ENCODE measurements at places on chromosomes 16 and 17.

DNA sequence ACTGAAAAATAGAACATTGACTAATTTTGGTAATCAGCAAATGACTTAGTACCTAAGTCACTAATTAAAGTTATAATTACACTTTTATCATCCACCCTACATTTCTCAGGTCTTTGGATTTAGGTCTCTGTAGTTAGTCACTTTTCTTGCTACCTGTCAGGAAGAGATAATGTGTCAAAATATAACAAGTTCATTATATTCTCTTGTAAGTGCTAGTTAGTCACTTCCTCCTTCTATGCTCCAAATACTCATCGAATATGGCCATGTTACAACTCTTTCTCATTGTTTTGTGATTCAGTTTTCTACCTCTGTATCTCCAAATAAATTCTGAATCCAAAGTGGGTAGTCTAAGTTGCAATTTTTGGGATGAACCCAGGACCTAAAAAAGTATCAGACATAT lies 163.5 kb upstream of the KIF2B start:
- DNase-seq, result no peak

- DNase-seq, result peak; percentile 81
Observed at GRCh38 chr16:84970447-84971127, 40.7 kb downstream of the ZDHHC7 start.

DNA sequence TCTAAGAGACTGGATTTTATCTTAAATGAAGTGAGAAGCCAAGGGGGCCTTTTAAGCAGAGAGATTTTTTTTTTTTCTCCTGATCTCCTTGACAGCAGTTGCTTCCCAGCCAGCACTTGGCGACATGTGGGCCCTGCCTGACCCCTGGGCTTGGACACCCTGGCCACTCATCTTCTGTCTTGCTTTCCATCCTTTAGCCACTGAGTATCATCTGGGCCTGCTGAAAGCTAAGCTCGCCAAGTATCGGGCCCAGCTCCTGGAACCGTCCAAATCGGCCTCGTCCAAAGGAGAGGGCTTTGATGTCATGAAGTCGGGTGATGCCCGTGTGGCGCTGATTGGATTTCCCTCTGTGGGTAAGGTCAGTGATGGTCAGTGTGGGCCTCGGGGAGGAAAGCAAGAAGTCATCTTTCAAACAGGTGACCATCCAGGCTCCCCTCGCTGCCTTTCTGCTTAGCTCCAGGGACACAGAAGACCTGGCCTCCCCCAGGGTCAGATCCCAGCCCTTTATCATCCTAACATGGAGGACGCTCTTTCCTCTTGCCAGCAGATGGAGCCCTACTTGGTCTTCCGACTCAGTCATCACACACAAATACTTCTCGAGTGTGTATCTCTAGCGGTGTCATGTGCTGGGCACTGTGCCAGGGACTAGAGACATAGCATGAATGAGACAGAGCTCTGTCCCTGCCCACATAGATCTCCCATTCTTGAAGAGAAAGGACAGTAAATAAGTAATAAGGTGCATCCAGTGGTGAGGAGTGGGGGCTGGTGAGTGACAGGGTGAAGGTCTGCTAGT lies 6.1 kb downstream of the DRG2 start:
- no peak for DNase-seq

DNA sequence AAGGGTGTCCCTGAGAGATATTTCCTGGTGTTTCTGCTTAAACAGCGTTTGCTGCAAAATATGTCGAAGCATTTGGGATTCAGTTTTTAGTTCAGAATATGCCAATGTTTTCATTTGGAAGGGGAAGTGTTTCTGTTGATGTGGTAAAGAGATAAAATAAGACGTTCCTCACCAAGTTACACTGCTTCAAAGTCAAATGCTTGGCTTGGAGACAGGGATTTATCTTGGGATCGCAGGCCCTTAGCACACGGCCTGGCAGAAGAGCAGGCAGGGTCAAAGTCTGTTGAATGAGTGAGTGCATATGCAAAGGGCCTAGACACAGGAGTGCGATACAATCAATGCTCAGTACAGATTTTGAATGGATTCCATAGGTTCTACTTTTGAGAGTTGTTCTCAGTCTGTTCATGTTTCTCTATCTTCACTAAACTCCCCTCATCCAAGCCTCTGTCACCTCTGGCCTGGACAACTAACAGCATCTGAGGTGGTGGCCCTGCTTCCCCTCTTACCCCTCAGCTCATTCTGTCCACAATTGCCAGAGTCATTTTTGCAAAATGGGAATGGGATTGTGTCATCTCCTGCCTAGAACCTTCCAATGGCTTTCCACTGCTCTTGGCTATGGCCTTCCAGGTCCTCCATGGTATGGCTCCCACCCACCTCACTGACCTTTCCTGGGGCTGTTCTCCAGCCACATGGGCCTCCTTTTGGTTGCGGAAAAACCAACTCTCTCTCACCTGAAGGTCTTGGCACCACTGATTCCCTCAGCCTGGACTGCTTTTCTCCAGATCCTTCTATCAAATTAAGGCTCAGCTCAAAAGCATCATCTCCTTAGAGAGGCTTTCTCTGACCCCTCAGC lies 3.2 kb downstream of the DEXI start:
- DNase-seq, result no peak

DNA sequence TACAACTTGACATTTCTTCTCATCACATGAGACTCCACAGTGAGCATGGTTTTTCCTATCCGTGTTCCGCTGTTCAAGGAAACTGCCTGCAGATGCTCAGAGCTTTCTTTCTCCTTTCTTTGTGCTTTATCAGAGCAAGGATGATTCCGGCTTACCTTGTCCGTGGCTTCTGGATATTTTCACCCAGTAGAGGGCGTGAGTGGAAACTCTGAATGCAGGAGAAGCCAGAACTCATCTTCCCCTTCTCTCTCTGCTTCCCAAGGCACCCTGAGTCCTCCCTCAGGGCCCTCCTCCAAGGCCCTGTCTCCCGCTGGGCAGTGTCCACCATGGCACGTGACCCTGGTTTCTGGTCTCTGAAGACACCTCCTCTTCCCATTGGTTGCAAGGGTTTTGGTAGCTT lies 721.1 kb upstream of the RBFOX1 start:
- no peak for DNase-seq

DNA sequence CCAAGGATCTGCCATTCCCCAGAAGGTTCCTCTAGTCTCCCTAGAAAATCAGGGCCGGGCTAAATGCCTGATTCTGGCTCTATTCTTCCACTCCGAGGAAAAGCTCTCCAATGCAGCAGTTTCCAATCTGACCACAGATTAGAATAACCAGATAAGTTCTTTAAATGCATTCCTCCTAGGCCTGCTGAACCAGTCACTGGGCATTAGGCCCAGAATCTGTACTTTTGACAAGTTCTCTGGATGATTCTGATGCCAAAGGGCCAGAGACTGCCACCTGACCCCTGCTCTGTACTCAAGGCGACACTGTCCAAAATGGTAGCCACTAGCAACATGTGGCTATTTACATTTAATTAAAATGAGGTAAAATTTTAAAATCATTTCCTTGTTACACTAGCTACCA lies 22.3 kb downstream of the MAP3K14 start:
- DNase-seq, result no peak

DNA sequence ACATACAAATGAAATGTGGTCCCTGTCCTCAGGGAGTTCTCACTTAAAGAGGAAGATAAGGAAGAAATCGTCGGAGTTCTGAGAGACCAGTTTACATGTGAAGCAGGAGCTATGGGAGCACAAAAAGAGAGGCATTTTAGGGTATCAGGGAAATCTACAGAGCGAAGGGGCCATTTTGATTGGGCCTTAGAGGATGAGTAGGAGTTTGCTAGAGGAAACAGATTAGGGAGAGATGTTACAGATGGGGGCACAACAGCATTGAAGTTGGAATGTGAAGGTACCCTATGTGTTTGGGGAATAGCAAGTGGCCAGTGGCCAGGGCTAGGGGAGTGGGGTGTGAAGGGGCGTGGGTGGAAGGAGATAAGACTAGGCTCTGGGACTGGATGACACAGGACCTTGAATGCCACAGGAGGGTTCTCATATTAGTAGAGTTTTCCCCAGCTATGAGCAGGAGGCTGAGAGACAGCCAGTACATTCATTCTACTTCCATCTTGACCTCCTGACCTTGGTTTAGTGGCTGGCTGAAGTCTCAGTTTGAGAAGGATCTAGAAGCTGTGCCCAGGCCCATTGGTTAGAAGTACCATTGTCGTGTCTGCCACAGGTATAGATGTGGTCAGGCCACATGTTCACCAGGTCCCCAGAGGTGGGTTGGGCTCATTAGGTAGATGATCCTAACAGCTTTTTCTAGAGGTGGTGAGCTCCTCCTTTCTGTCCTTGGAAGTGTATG lies 34.8 kb downstream of the CPNE2 start:
- DNase-seq, result no peak

GRCh38 chr17:39962642-39963220 lies at the start of gene GSDMA:
TSS of gene GSDMA (plus strand) at chr17:39963004. CDS start at chr17:39965688, 2,684 bp downstream.
- no peak for DNase-seq

DNA sequence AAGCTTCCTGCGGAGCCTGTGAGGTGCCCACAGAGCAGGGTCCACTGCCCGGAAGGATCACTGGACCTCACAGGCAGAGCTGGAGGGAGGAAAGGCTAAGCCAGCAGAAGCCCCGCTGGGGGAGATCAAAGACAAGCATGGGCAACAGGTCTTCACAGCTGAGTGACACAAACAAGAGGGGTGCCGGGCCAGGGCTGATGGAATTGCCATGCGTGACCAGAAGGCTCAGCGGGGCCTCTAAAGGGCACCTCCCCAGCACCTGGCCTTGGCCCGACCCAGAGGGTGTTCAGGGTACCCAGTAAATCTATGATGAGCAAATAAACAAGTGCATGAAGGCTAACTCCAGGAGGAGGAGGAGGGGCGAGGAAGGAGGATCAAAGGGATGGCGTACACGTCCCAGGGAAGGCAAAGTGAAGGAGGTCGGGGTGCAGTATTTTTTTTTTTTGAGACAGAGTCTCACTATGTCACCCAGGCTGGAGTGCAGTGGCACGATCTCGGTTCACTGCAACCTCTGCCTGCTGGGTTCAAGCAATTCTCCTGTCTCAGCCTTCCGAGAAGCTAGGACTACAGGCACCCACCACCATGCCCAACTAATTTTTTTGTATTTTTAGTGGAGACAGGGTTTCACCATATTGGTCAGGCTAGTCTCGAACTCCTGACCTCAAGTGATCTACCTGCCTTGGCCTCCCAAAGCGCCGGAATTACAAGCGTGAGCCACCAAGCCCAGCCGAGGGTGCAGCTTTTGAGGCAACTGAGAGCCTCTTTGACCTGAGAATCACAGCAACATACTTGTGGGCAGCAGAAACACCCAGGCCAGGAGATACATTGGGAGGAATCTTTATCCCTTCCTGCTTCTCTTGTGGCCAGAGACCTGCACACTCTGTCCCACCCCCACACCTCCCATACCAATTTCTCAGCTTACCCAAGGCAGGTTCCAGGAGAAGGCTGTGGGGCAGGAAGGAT lies 16.1 kb upstream of the EXOC7 start:
- no peak for DNase-seq

DNA sequence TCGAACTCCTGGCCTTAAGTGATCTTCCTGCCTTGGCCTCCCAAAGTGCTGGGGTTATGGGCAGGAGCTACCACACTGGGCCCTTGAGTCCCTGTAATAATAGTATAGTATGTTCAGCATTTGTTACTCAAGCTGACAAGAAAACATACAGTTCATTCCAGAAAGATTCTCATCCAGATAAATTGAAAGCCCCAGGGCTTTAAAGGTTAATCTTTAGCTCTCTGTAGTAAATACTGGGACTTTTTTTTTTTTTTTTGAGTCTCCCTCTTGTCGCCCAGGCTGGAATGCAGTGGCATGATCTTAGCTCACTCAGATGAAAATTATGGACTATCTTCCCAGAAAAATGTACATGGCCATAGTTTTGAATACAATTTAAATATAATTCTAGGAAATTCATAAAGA lies 11.0 kb downstream of the BRCA1 start:
- no peak for DNase-seq

DNA sequence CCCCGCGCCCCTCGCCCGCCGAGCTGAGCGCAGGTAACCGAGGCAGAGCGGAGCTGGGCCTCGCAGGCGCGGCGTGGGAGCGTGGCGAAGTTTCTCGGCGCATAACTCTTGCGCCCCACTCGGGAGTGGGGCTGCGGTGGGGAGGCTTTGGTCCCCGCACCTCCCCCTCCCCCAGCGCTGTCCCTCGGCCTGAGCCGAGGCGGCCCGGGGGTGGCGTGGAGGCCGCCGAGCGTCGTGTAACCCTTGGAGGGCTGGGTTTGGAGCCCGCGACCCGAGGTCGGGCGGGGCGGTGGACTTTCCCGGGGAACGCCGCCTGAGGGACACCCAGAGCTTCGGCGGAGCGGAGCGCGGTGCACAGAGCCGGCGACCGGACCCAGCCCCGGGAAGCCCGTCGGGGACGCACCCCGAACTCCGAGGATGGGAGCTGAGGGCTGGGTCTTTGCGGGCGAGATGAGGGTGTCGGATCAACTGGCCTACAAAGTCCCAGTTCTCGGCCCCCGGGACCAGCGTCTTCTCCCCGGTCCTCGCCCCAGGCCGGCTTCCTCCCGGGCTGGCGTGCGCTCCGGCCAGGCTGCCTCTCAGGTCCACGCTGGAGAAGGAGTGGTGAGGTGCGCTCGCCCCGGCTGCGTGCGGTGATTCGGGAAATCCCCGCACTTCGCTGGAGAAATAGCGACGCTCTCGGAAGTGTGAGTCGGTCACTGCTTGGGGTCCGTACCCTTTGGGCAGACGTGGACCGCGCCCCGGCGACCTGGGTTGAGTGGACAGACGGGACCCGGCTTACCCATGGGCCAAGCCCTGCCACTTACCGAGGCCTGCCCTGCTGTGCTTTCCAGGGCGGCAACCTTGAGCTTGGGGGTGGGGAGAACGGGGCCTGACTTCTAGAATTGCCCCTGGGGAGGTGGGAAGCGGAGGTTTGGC lies 168.4 kb downstream of the RAB11FIP4 start:
- DNase-seq, result no peak

GRCh38 chr17:75481194-75482068 lies 25.0 kb downstream of the TMEM94 start:
- DNase-seq, result no peak

DNA sequence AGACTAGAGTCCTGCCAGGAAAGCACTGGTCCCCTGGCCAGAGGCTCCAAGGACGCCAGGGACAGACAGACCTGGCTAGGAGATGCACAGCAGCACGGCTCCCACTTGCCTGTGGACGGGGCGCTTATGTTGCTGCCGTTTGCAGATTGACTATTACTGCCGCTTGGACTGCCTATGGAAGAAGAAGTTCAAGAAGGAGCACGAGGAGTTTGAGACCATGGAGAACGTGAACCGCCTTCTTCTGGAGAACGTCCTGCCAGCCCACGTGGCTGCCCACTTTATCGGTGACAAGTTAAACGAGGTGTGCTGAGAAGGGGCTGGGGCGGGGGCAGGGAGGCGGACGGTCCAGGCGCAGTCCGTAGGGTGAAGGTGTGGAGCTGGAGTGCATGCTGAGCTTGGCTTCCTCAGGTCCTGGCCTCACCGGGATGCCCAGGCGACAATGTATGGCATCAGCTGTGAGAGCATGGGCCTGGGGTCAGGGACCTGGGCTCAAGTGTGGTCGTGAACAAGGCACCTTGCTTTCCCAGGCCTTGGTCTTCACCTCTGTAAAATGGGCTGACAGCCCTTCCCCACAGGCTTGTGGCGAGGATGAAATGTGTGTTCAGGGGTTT lies 45.6 kb downstream of the ADCY7 start:
- DNase-seq, result no peak

Measured in activated CD4-positive, alpha-beta memory T cell treated with anti-CD3 and anti-CD28 coated beads, Interleukin-2, amount 10 ng/mL, durations not matched to agents 7 days and 5 days (primary cell).